ENCODE measurements at places on chromosomes 11 and 22.

DNA sequence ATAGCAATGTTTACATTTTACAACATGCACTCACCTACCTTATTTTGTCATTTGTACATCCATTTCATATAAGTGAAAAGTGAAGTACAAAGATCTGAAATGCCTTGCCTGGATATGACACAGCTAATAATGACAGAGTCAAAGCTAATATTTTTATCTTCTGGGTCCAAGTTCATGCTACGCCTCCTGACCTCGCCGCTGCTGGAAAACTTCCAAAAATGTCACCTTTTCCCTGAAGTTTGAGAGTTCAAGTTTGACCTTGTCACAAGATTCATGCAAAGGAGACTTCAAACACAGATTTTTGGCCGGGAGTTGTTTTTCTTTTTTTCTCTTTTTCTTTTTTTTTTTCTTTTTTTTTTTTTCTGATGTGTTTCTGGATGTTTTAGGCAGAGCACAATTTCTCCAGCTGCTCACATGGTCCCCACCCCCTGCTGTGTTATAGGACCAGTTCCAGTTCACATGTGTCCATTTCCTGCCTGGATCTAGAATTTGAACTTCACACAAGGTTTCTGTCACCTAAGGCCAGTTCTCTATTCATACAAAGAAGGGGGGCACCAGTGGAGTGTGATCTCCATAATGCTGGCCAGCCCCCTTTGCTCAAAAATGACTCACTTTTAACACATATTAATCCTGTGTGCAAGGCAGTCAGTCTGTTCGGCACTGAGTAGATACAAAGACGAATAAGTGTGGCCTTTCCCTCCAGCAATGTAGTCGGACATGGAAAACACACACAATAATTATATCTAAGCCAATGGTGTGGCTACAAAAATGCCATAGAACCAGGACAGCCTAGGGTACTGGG is 546.8 kb downstream of the BUD13 start:
- no peak for DNase-seq

DNA sequence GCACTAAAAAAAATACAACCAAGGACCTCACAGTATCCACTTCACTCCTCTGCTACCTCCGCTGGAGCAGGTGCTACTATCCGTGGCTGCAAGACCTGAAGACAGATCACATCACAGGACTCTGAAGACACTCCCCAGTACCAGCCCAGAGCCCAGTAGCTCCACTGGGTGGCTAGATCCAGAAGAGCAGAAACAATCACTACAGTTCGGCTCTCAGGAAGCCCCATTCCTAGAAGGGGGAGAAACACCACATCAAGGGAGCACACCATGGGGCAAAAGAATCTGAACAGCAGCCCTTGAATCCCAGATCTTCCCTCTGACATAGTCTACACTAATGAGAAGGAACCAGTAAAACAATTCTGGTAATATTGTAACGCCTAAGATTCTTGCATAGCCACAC is 494.0 kb upstream of the FAT3 start:
- DNase-seq: no peak

DNA sequence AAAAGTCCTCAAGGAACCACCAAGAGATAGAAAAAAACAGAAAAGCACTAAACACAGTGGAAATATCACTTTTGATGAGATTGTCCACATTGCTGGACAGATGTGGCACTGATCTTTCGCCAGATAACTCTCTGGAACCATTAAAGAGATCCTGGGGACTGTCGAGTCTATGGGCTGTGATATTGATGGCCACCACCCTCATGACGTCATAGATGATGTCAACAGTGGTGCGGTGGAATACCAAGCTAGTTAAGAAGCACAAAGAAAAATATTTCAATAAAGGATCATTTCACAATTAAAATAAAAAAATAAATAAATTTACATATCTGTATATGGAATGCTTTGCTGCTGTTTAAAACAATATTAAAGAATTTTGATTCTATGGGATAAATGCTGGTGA is 45.5 kb downstream of the ARL14EP start:
- no peak for DNase-seq

- peak; percentile 73 for DNase-seq
Measured at GRCh38 chr11:57711414-57712255, at the start of gene MED19. MED19 (minus strand) TSS chr11:57712215; CDS start chr11:57712179, 36 bp downstream.

- DNase-seq: no peak
Measured at GRCh38 chr11:88656283-88656682, 318.7 kb upstream of the CTSC start.

- no peak for DNase-seq
Measured at GRCh38 chr11:107014871-107015270, 3.4 kb downstream of the GUCY1A2 start.
